ENCODE measurements at places on chromosomes 12 and 14.

DNA sequence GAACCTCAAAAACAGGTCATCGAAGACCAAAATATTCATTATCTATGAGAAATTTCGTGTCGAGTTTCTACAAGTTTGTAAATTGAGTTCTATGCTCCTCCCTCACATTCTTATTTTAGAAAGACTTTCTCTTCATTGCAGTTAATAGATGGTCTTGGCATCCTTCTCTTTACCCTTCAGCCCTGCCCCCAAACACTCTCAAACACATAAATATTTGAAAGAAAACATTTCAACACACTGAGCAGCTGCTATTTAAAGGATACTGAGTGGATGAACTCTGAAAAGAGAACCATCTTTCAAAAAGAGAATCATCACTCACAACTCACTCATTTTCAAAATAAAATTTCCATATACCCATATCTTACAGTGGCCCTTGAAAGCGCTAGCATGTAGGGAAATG, 67.1 kb downstream of the NUAK1 start:
- DNase-seq: no peak

GRCh38 chr14:71327691-71328090, 420.4 kb downstream of the PCNX1 start:
- DNase-seq: no peak

- DNase-seq: peak; percentile 97
These were observed 96.8 kb downstream of the EP400 start for GRCh38 chr12:132046561-132046960.

- no peak for DNase-seq
These were observed 47.9 kb upstream of the KCNC2 start for GRCh38 chr12:75257510-75257909.

DNA sequence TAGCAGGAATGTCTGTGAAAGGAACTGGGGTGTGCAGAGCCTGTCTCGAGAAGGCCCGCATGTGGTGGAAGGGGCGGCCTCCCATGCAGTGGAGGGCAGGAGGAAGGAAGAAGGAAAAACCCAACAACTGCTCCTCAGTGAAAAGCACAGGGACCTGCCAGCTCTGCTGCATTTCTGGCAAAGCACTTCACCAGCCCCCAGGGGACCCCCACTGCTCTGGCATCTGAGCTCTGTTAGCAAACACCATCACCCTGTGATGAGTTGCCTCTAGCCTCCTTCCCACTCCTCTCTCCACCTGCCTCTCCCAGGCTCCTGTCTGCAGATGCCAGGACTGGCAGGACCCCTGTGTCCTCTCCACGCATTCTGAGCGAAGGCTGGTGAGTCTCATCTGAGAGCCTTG, 69.0 kb upstream of the DDX11 start:
- no peak for DNase-seq

- DNase-seq: no peak
These were observed 410.8 kb downstream of the RAD51B start for GRCh38 chr14:68230202-68230949.

- DNase-seq: peak; percentile 33
These were observed 470.3 kb downstream of the FOXG1 start for GRCh38 chr14:29236848-29237247.

GRCh38 chr14:68225321-68225720, 405.7 kb downstream of the RAD51B start:
- no peak for DNase-seq

GRCh38 chr12:123075646-123076171, 75.2 kb downstream of the PITPNM2 start:
- peak; percentile 36 for DNase-seq

DNA sequence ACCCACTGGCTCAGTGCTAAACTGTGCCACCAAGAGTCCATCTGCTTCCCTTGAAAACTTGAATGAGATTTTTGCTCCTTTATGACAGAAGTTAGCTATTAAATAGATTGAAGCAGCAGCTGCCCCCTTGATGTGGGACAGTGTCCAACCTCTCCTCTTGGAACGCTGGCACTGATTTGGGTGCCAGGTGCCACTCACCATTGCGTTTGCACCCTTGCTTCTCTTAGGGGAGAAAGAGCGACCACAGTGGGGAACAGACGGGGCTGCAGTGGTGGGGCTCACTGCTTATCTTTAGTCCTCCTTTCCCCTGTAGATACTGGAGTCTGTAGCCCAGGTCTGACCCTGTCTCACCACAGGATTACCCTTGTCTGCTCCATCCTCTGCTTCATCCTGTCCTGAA, 9.4 kb downstream of the EP400 start:
- no peak for DNase-seq

DNA sequence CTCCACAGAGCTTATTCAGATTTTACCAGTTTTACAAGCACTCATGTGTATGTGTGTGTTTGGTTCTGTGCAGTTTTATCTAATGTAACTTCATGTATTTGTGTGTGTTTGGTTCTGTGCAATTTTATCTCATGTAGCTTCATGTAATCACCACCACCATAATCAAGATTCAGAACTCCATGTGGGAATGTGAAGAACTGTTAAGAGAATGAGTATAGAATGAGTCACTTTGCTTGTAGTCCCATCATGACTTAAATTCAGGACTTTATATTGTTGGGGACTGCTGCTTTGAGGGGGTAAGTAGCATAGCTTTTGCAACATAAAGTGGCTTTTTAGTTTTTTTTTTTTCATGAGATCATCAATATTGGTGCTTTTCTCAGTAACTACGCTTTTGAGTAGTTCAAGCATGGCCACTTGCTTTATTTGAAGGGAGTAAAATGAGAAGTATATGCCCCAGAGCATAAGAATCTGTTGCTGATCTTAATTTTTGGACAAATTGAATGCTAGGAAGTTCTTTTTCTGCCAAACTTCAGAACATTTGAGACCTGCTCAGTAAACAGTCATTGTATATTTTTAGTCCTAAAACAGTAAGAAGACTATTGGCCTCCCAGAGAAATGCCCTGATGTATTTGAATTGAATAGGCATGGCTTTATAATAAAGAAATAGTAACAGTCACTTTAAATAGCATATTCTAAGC, 28.8 kb downstream of the PROX2 start:
- peak; percentile 51 for DNase-seq

DNA sequence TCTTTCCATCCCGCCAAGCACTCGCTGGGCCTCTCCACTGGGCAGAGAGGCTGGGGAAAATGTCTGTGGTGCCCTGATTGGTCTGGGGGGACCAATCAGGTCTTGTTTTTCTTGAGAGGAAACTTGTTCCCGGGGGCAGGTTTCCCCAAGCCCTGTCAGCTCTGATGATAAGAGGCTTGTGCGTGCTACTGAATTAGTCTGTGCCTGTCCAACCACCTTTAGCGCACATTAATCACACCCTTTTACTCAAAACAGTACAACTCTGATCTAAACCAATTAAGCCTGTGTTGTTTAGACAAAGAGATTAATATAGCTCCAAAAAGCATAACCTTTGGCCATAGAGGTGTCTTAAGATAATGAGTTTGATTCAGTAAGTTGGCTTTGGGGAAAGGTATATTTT, 580.4 kb downstream of the VRK1 start:
- DNase-seq: no peak

- no peak for DNase-seq
These were observed 80.3 kb downstream of the SYNE2 start for GRCh38 chr14:63933110-63933509.

GRCh38 chr14:59632381-59632780, 55.8 kb upstream of the CCDC175 start:
- no peak for DNase-seq

DNA sequence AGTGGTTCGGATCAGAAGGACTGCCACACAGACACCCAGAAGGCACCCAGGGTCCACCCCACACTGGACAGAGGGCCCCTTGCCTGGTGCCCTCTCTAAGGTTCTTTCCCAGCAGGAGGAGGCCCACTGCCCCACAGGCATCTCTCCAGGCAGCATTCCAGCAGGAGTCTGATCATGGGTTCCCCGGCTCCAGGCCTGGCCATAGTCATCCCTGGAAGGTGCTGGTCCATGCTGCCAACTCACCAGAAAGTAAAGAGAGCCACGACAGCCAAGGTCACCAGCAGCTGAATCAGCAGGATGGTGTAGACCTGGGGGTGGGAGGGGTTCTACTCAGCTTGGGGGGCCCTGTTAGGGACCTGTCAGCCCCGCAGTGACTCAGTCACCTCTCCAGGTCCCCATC, 6.4 kb downstream of the FAIM2 start:
- DNase-seq: no peak

GRCh38 chr12:49976557-49976956, 3.8 kb downstream of the AQP6 start:
- no peak for DNase-seq

DNA sequence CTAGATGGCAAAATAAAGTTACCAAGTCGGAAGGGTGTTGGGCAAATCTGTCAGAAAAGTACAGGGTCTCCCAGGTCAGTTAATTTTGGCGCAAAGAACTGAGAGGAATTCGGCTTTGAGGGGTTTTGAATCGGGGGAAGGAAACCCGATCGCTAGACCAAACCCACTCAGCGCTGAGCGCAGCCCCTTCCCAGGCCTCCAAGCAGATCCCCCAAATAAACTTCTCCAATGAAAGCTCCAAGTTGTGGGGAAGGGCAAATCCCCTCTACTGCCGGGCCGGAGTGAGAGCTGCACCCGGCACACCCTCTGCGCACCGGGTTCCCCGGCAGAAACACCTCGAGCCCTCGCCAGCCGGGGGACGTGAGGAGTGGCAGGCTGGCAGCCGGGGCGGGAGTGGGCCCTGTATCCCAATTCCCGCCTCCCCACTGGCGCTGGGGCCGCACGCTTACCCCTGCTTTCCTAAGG, 441 bp downstream of the E2F7 start:
- peak; percentile 36 for DNase-seq

- no peak for DNase-seq
These were observed 270.6 kb downstream of the NAV3 start for GRCh38 chr12:78101113-78101876.

- no peak for DNase-seq
These were observed 97.8 kb upstream of the KRAS start for GRCh38 chr12:25348593-25348895.

DNA sequence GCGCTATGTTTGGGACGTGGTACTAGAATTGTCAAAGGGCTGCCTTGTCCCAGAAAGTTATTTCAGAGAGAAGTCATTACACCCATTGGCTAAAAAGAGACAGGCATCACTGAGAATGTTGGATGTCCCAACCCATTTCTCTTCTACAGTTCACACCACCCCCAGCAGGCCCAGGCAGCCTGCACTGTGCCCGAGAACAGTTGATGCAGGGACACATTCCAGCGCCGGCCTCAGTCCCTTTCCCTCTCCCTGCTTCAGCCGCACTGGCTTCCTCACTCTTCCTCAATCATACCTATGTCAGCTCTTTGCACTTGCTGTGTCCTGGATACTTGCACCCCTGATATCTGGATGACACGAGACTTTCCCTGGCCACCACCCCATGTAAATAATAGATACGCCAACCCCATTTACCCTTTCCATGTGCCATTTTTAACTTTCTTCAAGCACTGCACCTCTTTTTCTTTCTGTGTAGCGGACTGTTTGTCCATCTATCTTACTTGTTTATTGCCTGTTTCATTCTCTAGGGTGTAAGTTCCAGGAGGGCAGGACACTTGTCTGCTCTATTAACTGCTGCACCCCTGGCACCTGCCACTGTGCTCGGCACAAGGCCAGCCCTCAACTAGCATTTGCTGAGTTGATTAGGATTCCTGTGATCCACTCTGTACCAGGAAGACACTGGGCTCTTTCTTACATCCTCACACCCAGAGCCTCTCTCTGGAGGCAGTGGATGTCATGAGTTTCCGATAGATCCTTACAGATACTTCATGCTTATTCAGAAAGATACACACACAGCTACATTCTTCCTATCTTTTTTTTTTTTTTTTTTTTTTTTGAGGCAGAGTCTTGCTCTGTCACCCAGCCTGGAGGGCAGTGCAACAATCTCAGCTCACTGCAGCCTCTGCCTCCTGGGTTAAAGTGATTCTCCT, 76.6 kb upstream of the CEP83 start:
- no peak for DNase-seq

DNA sequence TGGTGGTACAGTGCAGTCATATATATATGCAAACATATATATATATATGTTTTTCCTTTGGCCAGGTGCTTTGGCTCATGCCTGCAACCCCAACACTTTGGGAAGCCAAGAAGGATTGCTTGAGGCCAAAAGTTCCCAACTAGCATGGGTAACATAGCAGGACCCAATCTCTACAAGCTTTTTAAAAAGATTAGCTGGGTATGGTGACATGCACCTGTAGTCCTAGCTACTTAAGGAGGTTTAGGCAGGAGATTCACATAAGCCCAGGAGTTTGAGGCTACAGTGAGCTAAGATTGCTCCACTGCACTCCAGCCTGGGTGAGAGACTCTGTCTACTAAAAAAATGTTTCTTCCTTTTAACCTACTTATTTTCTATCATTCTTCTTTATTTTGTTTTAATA, 10.2 kb downstream of the PZP start:
- DNase-seq: no peak

DNA sequence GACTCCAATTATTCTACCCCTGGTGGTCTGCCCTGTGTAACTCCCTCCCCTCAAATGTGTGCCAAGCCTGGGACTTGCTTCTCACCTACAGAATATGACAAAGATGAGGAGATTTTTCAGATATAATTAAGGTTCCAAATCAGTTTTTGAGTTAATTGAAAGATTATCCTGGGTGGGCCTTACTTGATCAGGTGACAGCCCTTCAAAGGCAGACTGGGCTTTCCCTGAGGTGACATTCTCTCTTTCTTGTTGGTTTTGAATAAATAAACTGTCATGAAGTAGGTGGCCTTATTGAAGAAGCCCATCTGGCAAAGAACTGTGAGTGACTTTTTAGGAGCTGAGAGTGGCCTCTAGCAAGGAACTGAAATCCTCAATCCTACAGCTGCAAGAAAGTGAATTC, 106.0 kb downstream of the BRMS1L start:
- no peak for DNase-seq

GRCh38 chr14:80215756-80216581, 4.7 kb upstream of the DIO2 start:
- DNase-seq: peak; percentile 9

- DNase-seq: no peak
These were observed 4.5 kb downstream of the HMGA2 start for GRCh38 chr12:65828711-65829339.
